Hematopoietic multipotent progenitor cell treated with erythropoietin and hydrocortisone succinate and interleukin-3 and kit ligand, for 15 days (in vitro differentiated cells): ENCODE measurements at places on chromosomes 11 and 22.
A peak's percentile ranks its signal among the peaks of the same experiment; 100 is the strongest.

GRCh38 chr22:44396727-44397722 is 84.3 kb upstream of the SHISAL1 start:
- no peak for DNase-seq

GRCh38 chr11:25535467-25536272 is 796.3 kb upstream of the ANO3 start:
- no peak for DNase-seq

DNA sequence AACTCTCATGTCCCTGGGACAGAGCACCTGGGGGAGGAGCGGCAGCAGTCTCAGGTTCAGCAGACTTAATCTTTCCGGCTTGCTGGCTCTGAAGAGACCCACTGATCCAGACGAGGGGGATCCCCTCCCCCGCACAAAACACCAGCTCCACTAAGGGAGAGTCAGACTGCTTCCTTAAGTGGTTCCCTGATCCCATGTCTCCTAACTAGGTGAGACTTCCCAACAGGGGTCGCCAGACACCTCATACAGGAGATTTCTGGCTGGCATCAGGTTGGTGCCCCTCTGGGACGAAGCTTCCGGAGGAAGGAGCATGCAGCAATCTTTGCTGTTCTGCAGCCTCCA is 157.2 kb upstream of the TMEM45B start:
- DNase-seq = no peak

GRCh38 chr11:47020793-47021526 is 84.4 kb downstream of the CSTPP1 start:
- DNase-seq = no peak

- no peak for DNase-seq
Measured at GRCh38 chr11:63816166-63816565, 2.9 kb downstream of the SPINDOC start.

GRCh38 chr11:73160005-73160760 is 18.1 kb upstream of the FCHSD2 start:
- no peak for DNase-seq

- DNase-seq = no peak
Measured at GRCh38 chr11:31943056-31943780, 132.1 kb upstream of the PAX6 start.

DNA sequence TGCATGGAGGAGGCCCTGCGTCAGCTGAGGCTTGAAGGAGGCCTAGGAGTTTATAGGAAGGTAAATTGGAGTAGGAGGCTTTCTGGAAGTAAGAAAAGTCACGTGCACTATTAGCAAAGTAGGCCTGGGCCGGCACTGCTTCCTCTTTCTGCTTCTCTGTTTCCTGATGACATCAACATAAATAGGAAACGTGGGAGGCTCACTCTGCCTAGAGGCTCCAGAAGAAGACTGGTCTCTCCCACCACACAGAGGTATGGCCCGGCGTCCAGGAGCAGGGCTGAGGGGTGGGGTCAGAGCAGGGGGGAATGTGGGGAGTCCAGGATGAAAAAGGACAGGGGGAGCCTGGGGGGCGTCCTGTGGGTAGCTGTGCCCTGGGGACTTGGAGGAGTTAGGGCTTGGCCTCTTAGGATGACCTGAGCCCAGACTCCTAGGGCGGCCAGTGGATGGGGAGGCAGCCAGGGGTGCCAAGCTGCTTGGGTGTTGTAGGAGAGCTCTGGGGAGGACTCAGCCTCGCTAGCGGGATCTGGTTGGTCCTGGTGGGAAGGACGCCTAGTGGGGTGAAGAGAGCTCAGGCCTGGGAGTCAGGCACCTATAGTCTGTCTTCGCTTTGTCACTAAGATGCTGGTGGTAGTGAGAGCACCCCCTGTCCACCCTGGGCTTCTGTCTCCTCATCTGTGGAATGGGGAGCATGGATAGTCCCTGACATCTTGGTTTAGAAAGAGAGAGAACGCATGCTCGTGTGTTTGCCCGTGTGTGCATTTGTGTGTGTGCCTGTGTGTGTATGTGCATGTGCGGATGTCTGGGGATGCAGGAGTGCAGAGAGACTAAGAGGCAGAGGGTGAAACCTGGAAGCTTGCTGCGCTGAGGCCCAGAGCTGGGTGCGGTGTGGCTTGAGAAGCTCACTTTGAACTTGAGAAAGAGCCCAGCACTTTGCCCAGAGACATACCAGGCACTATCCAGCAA is at the start of gene CSF2RB:
Gene CSF2RB, plus strand, starts transcription at position 202 of the 963 bp plus-strand sequence. CDS start 8,580 bp downstream, outside the sequence.
- no peak for DNase-seq

DNA sequence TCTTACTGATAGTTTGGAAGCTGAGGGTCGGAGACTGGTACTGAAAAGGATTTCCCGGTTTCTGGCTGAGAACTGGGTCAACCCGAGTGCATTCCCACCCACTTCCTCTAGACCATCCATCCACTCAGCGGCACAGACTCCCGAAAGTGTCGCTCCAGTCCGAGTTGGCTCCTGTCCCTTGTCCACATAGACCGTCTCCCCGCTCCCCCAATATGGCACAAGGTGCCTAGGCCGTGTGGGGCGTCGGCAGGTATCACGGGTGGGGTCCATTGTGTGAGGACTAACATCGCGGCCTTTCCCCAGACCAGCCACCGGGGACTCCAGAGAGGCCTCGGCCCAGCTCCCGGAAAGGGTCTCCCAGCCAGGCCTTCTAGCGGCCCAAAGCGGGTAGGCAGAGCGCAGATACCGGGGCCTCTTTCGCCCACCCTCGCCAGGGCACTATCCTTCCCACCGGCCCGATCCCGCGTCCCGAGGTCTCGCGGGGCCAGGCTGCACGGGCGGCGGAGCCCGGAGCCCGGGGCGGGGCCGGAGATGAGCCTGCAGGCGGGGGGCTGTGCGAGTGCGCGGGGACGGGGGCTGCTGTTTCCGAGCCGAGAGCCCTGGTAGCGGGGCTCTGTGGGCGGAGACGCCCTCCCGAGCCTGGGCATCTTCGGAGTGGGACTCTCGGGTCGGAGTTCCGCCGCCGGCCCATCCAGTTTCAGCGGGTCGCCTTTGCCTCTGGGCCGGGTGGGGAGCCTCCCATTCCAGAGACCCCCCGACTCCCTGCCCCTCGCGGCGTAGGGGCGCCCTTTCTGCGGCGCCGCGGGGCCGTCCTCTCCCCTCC is 21.1 kb downstream of the SERPINH1 start:
- peak; percentile 73 for DNase-seq

GRCh38 chr11:126647735-126648134 is 292.2 kb downstream of the ST3GAL4 start:
- no peak for DNase-seq

GRCh38 chr11:28491431-28491830 is 383.2 kb downstream of the METTL15 start:
- DNase-seq = no peak

DNA sequence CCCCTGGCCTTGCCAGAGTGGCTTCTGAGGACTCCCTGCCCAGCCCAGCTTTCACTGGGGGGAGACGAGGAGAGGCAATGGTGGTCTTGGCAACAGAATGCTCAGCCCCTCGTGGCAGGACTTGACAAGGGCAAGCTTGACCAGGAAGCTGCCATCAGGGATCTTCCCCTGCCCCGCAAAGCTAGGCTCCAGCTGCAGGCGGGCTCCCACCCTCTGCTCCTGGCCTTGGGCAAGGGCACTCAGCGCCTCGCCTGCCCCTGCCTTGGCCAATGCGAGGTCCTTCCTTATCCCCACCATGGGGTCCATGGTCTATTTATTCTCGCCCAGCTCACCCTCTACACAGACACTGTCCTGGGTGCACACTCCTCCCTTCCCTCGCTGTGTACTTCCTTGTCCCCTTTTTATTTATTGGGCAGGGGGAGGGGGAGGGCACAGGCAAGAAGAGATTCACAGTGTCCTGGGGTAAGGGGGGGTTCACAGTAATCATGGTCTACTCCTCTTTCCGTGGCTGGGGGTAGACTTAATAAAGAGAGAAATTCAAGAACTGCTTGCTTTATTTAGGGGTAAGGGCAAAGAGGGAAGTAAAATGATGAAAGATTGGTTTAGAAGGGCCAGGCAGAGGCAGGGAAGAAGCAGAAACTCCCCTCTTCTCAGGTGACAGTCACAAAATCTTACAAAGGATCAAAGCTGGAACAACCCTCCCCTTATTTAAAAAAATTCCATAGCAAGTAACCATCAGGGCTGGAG is 1.6 kb downstream of the GPHA2 start:
- no peak for DNase-seq

- no peak for DNase-seq
Measured at GRCh38 chr11:76313271-76313670, 67.7 kb downstream of the THAP12 start.

DNA sequence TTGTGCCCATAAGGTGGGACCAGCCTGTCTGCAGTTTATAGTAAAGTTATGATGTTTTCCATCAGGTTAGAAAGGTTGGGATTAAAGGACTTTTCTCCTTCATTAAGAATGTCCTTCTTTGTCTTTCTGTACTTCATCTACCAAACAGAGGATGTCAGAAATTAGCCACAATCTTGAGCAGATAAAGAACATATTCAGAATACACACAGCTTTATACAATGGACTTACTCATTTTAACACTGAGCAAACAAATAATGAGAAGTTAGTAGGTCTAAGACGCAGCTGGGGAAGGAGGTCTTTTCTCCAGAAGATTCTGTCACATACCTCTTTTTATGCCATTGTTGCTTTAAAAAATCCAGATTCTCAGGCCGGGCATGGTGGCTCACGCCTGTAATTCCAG is 57.0 kb upstream of the CYP2D6 start:
- no peak for DNase-seq

DNA sequence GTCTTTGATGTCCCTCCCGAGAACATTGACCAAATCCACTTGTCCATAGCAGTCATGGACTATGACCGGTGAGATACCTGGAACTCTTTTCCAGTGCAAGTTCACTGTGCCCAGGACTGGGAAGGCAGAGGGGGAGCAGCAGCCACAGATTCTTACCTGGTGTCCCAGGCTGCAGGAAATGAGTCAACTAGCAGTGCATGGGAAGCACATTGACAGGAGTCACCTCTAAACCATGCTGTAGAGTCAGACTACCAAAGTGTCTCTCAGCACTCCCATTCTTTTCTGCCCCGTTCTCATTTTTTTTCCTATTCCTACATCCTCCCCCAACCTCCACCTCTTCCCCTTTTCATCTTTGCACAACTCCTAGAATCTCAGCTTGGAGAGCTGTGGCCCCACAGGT is 67.2 kb upstream of the OLFML1 start:
- no peak for DNase-seq

- no peak for DNase-seq
Measured at GRCh38 chr11:116808262-116809175, 14.6 kb downstream of the APOA4 start.

GRCh38 chr22:20223421-20224255 is 44.5 kb downstream of the RTN4R start:
- no peak for DNase-seq

DNA sequence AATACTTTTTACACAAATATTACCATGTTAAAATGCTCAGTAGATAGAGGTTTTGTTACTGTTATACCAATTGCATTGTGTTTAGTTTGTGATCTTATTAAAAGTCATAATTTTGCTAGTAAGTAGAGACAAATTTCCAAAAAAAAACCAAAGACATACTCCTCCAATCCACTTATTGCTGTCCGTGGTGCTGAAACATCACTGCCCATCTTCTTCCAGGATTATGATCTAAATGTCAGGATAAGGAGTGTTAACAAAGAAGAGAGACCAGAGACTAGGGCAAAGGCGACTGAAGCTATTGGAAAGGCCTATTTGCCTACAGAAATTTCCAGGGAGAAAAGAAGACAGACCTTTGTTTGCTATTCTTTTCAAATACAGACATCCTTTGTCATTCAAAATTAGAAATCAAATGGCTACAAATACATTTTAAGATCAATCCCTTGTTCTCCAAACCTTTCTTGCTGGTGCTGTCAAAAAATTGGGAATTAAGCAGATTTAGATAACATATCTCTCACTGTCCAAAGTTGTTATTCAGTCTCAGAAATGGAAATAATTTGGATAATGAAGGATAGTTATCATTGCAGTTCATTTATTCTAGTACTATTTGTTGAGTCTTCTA is 199.7 kb downstream of the C11orf91 start:
- DNase-seq = no peak

- no peak for DNase-seq
Measured at GRCh38 chr11:120288021-120288420, 37.1 kb upstream of the TLCD5 start.

DNA sequence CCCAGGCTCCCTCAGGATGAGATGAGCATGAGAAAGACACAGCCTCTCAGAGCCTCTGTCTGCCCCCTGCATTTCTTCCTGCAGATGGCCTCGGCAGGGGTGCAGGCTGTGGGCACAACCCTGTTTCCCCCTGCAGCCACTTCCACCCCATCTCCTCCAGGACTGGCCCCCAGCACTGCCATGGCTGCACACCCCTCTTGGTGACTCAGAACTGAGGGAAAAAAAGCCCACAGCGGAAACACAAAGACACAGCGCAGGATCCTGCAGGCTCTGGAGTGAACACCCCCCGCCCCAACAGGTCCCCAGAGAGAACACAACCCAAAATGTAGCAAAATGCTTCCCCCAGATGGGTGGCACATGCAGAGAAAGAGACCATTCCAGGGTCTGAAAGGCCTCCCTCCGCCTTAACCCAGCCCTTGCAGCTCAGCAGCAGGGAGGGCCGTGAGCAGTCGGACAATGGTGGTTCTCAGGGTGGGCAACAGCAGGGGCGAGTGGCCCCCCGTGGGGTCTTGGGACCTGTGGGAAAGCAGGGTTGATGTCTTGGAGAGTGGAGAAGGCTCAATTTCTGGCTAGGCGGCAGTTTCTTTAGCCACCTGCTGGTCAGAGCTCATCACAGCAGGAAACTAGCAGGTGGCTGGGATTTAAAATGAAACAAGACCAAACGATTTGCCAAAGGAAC is 8.0 kb downstream of the TUBGCP6 start:
- DNase-seq = peak; percentile 14

- no peak for DNase-seq
Measured at GRCh38 chr11:28400331-28401100, 292.3 kb downstream of the METTL15 start.

GRCh38 chr22:50560034-50560433 is 2.7 kb downstream of the SYCE3 start:
- DNase-seq = no peak

- no peak for DNase-seq
Measured at GRCh38 chr11:27055065-27055682, 14.6 kb downstream of the BBOX1 start.

DNA sequence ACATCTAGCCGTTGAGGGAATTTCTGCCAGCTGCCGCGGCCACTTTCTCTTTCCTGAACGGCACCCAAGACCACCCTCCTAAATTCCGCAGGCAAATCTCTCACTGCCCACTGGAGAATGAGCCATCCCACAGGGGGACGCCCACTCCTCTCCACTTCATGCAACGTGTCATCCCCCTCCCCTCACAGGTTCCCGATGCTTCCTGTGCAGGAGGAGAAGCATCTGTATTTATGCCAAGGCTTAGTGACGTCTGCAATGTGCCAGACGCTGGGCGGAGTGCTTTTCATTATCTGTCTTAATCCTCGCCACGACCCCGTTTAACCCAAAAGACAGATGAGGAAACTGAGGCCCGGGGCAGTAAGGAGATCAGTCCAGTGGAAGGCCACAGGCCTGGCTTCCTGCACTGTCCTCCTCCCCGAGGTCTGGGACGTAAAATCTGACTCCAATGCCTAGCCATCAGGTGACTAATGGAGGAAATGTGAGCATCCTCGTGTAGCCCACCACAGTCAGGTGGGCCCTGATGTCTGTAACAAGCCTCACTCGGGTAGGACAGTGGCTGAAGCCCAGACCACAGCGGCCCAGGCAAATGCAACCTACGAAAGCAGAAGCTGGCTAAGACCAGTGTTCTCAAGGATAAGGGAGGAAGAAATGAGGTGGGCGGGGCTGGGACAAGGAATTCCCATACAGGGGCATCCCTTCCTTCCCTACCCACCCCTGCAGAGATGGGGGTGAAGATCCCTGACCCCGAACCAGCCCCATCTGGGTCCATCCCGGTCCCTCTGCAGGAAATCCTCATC is 23.1 kb downstream of the MN1 start:
- no peak for DNase-seq
